ENCODE measurements at places on chromosomes 2 and 18. TPM values are rescaled to one million over a fixed set of nuclear protein-coding genes. Genes with fewer than 3 reads are reported as not detected.

Gene LYG2
- not detected for total RNA-seq

Gene SERPINB13
- not detected for total RNA-seq

Gene IL37
- total RNA-seq: not detected

Gene PRKCE
- total RNA-seq: 39.6 TPM

Gene UGT1A1
- not detected for total RNA-seq

Gene CFAP53
- 0.18 TPM for total RNA-seq

Gene DNPEP
- total RNA-seq: 48.9 TPM

Gene SETBP1
- total RNA-seq: 1.5 TPM

Gene CFC1
- not detected for total RNA-seq

Gene SFTPB
- total RNA-seq: not detected

Gene CD226
- total RNA-seq: under 0.01 TPM

Gene SLC4A3
- 2.0 TPM for total RNA-seq

Gene POMC
- total RNA-seq: 0.58 TPM

Gene ERICH2
- total RNA-seq: not detected

Gene TMEM198
- total RNA-seq: 0.29 TPM

Gene SGPP2
- 1.4 TPM for total RNA-seq

Gene VRK2
- total RNA-seq: 24.6 TPM

Data from glomerular endothelial cell (primary cell).